Skeletal muscle cell (primary cell): ENCODE measurements at places on chromosomes 4 and X.

GRCh38 chr4:23374259-23374658, 515.6 kb downstream of the PPARGC1A start:
- no peak for DNase-seq

GRCh38 chr4:76729460-76729859, 168.5 kb downstream of the SOWAHB start:
- no peak for DNase-seq

GRCh38 chr4:79163981-79164490, 161.8 kb downstream of the NAA11 start:
- DNase-seq, result no peak

- no peak for DNase-seq
Measured at GRCh38 chrX:68254738-68255645, 178.3 kb downstream of the OPHN1 start.

DNA sequence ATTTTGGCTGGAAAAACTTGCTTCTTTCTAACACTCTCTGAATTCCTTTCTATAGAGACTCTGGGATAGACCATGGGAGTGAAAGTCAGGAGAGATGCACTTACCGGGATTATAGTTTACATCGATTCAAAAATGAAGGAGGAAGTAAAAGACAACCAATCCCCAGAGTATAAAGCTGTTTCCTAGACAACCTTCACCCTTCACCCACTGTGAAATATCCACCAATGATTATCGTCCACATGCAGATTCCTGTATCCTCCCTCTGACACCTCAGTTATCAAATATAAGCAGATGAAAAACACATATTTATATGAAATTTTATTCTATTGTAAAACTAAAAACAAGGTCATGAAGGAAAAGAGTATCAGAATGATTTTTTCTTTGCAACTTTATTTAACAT, 258.8 kb upstream of the GK2 start:
- no peak for DNase-seq

DNA sequence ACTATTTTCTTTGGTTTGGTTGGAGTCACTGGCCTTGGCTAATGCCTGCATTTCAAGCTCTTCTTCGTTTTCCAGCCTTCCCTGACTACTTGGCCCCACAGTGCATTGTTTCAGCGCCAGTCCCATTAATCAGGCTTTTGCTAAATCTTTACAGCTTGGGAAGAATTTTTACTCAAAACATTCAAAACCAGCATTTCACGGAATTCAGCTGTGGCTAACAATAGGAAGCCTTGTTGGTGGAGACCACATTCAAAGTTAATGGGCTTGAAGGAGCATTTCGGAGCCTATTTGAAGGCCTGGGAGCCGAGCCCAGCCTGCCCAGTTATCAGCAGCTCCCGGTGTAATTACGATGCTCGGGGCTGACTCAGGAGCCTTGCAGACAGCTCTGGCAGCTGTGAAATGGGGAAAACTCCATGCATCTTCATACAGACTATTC, 30.8 kb upstream of the VCX2 start:
- no peak for DNase-seq

GRCh38 chrX:140507223-140507981, 2.5 kb upstream of the SOX3 start:
- no peak for DNase-seq

DNA sequence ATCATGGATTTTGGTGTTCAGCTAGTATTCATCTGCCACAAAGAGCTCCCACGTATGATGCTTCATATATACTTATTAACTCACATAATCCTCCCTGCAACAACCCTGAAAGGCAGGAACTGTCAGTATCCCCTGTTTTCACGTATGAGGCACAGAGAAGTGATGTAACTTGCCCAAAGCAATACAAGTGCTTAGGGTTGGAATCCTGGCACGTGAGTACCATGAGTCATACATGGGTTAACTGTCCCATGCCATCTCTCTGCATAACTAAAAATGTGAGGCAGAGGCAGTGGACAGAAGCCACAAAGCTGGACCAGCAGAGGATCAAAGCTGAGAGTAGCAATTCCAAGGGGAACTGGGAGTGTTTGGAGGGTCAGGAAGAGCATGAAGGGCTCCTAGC, 35.7 kb upstream of the EGFL6 start:
- DNase-seq, result peak; percentile 18

DNA sequence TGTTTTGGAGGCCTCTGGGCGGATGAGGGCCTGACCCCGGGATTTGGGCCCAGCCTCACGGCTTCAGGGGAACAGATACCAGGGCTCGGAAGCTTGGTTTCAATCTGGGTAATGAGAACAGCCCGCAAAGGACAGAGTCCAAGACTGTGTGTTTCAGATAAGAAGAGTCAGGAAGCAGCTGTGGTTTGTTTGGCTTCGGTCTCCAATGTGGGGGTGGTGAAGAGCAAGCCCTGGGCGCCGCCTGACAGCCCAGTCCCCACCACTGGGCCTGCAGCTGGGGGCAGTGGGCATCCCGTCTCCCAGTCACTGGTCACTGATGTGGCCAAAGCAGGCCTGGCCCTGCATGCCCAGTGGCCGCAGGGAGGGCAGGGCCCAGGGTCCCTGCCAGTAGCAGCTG, 9.1 kb downstream of the WFS1 start:
- DNase-seq, result no peak

- no peak for DNase-seq
Measured at GRCh38 chr4:41575207-41575606, 37.2 kb downstream of the LIMCH1 start.

DNA sequence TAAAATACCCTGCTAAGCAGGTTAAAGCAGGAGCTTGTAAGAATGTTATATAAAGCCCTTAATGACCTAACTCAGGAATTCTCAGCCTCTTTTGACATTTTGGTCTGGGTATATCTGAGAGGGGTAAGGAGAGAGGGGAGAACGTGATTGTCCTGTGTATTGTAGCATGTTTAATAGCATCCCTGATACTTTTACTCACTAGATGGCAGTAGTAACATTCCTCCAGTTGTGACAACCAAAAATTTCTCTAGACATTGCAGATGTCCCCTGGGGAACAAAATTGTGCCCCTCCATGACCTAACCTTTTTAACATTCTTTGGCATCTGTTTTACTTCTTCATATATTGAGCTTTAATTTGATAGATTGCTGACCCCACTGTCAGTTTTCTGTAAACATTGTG, 17.9 kb downstream of the SMARCA5 start:
- no peak for DNase-seq

DNA sequence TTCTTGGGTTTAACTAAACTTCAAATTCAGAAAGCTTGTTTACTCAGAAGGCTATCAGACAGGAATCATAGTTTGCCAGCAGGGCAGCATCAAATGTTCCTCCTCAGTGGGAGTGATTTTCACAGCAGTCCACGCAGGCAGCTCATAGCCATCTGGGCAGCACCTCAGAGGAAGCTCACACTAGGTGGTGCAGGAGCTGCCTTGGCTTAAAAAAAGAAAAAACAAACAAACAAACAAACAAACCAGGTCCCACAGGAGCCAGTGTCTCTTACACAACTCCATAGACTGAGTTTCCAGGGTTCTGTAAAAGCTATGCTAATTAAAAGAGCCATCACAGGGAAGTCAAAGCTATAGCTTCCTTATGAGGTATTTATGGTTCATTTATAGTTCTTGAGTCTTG, 10.5 kb upstream of the KLHL5 start:
- no peak for DNase-seq

GRCh38 chr4:41385481-41385880, 128.8 kb downstream of the UCHL1 start:
- DNase-seq, result no peak

DNA sequence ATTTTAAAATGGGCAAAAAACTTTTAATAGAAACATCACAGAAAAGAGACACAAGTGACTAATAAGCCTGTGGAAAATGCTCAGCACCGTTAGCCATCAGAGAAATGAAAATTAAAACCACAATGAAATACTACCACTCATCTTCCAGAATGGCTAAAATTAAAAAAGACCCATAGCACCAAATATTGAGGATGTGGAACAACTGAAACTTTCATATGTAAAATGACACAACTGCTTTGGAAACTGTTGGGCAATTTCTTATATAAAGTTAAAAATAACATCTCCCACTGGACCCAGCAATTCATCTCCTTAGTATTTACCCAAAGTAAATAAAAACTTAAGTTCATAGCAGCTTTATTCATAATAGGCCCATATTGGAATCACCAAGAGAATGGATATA, 94.2 kb downstream of the TENM3 start:
- no peak for DNase-seq

DNA sequence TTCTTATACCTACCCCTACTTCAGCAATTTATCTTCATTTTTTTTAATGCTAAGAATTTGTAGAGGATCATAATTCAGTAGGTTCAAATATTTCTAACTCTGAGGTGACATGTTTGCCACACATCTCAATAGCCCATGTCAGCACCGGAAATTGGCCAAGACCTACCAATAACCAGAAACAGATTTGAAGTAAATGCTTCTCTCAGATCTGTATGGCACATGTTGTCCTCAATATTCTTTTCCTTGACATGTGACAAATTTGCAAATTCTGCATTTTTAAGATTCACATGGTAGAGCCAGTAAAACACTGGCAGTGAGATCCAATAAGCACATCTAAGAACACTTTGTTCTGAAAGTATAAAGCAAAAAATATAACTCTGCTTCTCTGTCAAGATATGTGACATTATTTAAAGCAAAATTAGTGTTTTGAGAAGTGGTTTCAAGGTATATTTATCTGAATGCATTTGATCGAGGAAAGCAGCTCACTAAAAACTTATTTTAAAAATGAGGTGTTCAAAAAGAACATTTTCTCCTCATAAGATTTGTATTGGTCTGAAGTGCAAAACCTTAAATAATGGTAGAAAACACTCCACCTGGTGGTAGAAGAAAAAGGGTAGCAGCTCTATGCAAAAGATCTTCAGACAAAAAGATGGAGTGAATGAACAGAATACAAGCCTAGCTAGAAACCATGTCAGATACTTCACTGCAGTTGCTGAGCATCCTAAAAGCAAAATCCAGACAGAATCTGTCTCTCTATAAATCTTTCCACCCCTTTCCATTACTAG, 513.8 kb upstream of the FAM241A start:
- DNase-seq, result no peak

DNA sequence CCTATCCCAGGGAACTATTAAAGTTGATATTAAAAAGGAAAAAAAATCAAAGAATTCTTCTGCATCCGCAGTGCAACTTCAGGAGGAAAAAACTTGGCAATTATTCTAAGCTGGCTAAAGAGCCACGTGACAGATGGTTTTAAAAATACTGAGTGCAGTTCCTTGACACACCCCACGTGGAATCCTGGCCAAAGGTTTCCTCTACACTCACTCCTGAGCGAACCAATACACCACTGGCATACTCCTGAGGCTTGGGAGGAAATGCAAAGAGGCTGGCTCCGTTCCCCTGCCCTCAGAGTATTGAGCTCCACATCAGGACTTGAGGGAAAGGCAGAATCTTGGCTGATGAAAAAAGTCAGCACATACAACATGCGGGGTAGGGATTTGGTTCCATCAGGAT, 133.8 kb upstream of the ATP6AP2 start:
- DNase-seq, result no peak

- DNase-seq, result no peak
Measured at GRCh38 chrX:127085939-127086338, 266.4 kb downstream of the PRR32 start.

DNA sequence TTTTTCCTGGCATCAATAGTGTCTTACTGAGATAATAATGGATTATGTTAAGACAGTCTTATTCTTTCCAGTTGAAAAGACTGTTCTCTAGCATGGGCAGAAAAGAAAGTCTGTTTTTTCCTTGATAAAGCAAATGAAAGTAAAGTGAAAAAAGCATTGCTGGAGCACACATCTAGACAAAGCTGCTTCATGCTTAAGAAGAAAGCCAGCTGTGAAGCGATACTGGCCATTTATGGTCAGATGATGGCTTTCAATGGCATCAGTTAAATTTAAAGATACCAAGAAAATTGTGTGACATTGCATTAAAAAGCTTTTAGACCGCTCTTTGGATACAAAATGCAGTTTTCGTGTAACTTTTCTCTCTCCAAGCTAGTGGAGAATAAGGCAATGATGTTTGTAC, 242.1 kb upstream of the TRAM1L1 start:
- no peak for DNase-seq

- DNase-seq, result no peak
Measured at GRCh38 chr4:17869327-17869726, 58.5 kb downstream of the NCAPG start.

- no peak for DNase-seq
Measured at GRCh38 chrX:65451663-65452062, 82.9 kb downstream of the LAS1L start.

DNA sequence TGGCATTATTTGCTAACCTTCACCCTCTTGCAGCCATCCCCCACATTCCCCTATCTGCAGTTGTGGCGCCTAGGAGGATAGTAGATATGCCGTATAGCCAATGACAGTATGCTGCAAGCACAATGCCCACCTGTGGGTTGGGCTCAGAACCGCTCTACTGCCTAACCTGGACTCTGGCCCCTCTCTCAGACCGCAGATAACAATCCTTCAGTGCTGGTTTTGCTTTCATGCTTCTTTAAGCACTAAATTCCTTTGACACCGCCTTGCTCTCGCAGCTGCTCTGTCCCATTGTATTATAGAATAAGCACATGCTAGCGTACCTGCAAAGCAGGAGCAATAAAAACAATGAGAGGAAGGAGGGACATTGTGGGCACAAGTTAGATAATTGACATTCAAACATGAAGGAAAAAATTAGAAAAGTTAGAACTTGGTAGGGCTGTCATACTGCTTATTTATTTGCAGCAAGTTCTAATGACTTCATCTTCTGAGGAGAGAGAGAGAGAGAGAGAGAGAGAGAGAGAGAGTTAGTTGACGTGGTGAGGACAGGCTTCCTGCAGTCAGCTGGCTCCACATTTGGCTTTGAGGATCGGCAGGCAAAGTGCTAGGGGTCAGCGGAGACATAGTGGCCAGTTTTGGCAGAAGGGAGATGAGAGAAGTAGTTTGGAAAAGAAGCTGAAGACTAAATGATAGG, 55.8 kb downstream of the WWC2 start:
- DNase-seq, result no peak

GRCh38 chr4:113113151-113113550, 63.7 kb downstream of the ANK2 start:
- DNase-seq, result no peak

GRCh38 chr4:47473141-47473750, 9.7 kb upstream of the COMMD8 start:
- no peak for DNase-seq

GRCh38 chrX:19630776-19631707, 115.7 kb upstream of the MAP3K15 start:
- no peak for DNase-seq

GRCh38 chrX:55767100-55767499, 49.6 kb downstream of the RRAGB start:
- DNase-seq, result no peak

DNA sequence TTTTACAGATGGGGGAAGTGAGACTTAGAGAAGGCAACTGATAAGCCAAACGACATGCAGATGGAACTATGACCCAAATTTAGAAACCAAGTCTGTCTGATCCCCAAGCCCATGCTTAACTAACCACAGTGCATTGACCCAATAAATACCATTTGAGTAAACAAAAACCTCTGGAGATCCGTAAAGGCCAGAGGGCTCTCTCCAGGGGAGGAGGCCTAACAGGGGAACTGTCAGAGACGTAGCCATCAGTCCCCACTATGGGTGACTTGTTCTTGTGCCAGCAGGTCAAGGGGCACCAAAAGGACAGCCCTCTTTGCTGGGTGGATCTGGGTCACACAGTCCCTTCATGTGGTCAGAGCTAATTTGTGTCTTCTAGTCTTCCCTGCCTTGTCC, 420.2 kb downstream of the BCOR start:
- no peak for DNase-seq
